Cardiac muscle cell (in vitro differentiated cells and primary cell): ENCODE measurements at places on chromosomes 13 and 19. TPM values are rescaled to one million over a fixed set of nuclear protein-coding genes. Genes with fewer than 3 reads are reported as not detected.
A peak's percentile ranks its signal among the peaks of the same experiment; 100 is the strongest.

GRCh38 chr19:40633207-40633606 is 32.0 kb downstream of the LTBP4 start:
- H3K27me3 ChIP-seq: peaks cover 7% of the 10 kb centered on the region
- H3K36me3 ChIP-seq: peaks cover 3% of the 10 kb centered on the region
- H3K27ac ChIP-seq: no peak overlapping the region
- H3K4me1 ChIP-seq: no peaks in the 10 kb centered on the region
- H3K4me3 ChIP-seq: no peak overlapping the region
- DNase-seq: no peak

DNA sequence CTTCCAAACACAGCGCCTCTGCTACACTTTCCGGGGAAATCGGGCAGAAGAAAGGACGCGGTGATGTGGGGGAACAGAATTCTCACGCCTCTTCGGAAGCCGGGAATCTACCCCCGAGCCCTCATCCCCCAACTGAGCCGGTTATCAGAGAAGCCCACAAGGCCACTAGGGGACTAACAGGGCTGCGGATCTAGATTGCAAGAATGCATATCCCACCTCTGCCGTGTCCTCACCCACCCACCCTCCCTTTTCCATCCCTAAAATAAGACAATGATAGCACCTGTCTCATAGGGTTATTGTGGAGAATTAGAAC is 1.1 kb downstream of the IGFLR1 start:
- H3K36me3 ChIP-seq: peaks cover 11% of the 10 kb centered on the region
- no peak for DNase-seq
- H3K4me1 ChIP-seq: peaks cover 3% of the 10 kb centered on the region
- H3K4me3 ChIP-seq: peak overlapping the region; percentile 45

GRCh38 chr19:34560229-34560628 is 78.7 kb downstream of the WTIP start:
- H3K4me1 ChIP-seq: no peaks in the 10 kb centered on the region
- H3K27me3 ChIP-seq: no peaks in the 10 kb centered on the region
- no peak overlapping the region for H3K27ac ChIP-seq
- no peak for DNase-seq
- H3K4me3 ChIP-seq: no peak overlapping the region
- H3K36me3 ChIP-seq: no peaks in the 10 kb centered on the region

DNA sequence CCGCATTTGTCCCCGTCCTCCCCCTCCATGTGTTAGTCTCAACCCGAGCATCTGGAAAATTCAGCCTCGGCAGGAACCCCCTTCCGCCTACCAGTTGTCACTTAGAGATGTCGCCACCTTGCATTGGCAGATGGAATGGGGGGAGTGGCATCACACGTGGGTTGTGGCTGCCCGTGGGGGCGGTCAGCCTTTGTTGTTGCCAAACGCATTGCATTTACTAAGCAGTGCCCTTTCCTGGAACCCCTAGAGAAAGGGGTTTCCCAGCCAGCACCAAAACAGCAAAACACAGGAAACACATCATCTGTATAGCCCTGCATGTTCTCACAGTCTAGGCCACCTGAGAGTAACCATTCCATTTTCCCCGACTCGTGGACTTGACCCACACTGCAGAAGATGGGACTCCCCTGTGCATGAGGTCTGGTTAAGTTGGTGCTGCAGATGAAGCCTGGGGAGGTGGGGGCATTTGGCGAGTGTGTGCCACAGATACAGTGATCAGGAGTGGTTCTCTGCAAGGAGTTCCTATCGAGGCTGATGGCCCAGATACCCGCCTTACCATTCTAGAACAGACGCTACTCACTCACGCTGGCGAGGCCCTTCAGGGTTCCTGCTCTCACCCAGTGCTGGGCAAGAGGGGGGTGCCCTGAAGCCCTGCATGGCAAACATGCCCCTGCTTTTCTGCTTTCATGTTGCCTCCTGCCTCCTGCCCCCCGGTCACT is 38.3 kb downstream of the TMED1 start:
- no peaks in the 10 kb centered on the region for H3K27me3 ChIP-seq
- no peak overlapping the region for H3K27ac ChIP-seq

- DNase-seq: no peak
- H3K27ac ChIP-seq: no peak overlapping the region
- no peaks in the 10 kb centered on the region for H3K4me1 ChIP-seq
- H3K27me3 ChIP-seq: no peaks in the 10 kb centered on the region
These were observed 112.5 kb upstream of the KL start for GRCh38 chr13:32903720-32904119.

DNA sequence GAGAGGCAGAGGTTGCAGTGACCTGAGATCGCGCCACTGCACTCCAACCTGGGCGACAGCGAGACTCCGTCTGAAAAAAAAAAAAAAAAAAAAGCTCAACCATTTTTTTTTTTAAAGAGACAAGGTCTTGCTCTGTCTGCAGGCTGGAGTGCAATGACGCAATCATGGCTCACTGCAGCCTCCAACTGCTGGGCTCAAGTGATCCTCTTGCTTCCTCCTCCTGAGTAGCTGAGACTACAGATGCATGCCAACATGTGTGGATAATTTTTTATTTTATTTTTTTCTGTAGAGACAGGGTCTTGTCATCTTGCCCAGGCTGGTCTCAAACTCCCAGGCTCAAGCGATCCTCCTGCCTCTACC is 10.3 kb downstream of the EHD2 start:
- H3K36me3 ChIP-seq: no peaks in the 10 kb centered on the region
- H3K4me3 ChIP-seq: no peak overlapping the region
- H3K4me1 ChIP-seq: no peaks in the 10 kb centered on the region
- H3K27ac ChIP-seq: no peak overlapping the region
- H3K27me3 ChIP-seq: no peaks in the 10 kb centered on the region
- DNase-seq: no peak

DNA sequence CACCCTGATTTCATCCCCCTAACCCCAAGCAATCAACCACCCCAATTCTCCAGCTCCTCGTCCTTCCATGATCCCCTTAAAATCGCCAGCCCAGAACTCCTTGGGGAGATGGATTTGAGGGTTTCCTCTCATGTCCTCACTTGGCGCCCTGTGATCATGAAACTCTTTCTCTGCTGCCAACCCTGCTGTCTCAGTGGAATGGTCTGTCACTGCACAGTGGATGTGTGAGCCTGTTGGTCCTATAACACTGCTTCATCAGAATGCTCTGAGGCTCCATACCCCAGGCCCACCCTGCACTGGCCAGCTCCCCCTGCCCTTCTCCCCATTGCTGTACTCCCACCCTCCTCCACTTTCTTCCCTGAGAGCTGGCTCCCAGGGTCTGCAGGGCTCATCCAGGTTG is 12.6 kb upstream of the ZNF792 start:
- H3K4me1 ChIP-seq: no peaks in the 10 kb centered on the region
- no peak for DNase-seq
- H3K36me3 ChIP-seq: no peaks in the 10 kb centered on the region
- no peaks in the 10 kb centered on the region for H3K27me3 ChIP-seq
- no peak overlapping the region for H3K4me3 ChIP-seq
- H3K27ac ChIP-seq: no peak overlapping the region

DNA sequence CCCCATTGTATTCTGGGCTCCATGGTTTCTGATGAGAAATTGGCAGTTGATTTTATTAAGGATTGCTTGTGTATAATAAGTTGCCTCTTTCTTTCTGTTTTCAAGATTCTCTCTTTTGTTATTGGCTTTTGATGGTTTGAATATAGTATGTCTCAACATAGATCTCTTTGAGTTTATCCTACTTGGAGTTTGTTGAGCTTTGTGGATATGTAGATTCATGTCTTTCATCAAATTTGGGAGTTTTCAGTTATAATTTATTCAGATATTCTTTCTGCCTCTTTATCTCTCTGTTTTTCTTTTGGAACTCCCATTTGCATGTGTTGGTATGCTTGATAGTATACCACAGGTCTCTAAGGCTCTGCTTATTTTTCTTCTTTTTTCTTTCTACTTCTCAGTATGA is 296.6 kb downstream of the ATP8A2 start:
- no peak for DNase-seq
- no peak overlapping the region for H3K27ac ChIP-seq
- H3K36me3 ChIP-seq: no peaks in the 10 kb centered on the region
- H3K27me3 ChIP-seq: no peaks in the 10 kb centered on the region
- no peaks in the 10 kb centered on the region for H3K4me1 ChIP-seq

DNA sequence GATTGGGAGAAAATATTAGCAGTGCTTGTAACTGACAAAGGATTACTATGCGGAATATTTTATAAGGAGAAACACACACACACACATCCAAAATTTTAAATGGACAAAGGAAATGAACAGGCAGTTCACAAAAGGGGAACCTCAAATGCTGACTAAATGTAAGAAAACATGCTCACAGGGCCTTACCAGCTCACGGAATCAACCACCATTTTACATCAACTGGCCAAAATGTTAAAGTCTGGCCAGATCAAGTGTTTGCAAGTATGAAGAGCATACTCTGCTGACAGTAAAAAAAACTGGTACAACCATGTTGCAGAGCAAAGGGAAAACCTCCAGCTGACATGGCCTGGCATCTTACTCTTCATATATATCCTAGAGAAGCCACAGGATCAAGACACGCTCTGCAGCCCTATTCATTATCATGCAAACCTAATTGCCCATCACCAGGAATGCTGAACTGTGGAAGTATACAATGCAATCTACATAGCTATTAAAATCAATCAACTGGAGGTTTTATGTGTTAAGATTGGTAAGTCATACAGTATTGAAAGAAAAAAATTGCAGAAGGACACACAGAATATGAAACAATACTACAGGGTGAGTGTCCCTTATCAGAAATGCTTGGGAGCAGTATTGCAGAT is 124.4 kb downstream of the RNF17 start:
- no peaks in the 10 kb centered on the region for H3K36me3 ChIP-seq
- no peaks in the 10 kb centered on the region for H3K4me1 ChIP-seq
- H3K27ac ChIP-seq: no peak overlapping the region
- no peak overlapping the region for H3K4me3 ChIP-seq

GRCh38 chr19:17967257-17968051 is 547 bp downstream of the KCNN1 start:
- H3K27ac ChIP-seq: no peak overlapping the region
- H3K36me3 ChIP-seq: no peaks in the 10 kb centered on the region
- H3K4me3 ChIP-seq: peak overlapping the region; percentile 26
- H3K4me1 ChIP-seq: peaks cover 4% of the 10 kb centered on the region

DNA sequence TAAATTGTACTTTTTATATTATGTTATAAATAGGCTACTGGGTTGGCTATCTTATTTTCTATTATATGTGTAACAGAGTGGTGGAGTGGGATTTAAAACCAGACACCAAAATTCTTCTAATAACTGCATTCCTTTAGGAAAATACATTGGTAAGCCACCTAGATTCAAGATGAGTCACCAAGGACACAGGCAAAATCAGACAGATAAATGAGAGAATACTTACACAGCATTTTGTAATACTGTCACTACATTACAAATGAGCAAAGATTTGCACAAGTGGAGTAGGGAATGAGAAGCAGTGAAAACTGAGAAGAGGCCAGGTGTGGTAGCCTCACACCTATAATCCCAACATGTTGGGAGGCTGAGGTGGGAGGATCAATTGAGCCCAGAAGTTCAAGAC is 6.2 kb upstream of the SPART start:
- H3K36me3 ChIP-seq: no peaks in the 10 kb centered on the region
- no peak for DNase-seq
- no peak overlapping the region for H3K4me3 ChIP-seq
- H3K27ac ChIP-seq: no peak overlapping the region

DNA sequence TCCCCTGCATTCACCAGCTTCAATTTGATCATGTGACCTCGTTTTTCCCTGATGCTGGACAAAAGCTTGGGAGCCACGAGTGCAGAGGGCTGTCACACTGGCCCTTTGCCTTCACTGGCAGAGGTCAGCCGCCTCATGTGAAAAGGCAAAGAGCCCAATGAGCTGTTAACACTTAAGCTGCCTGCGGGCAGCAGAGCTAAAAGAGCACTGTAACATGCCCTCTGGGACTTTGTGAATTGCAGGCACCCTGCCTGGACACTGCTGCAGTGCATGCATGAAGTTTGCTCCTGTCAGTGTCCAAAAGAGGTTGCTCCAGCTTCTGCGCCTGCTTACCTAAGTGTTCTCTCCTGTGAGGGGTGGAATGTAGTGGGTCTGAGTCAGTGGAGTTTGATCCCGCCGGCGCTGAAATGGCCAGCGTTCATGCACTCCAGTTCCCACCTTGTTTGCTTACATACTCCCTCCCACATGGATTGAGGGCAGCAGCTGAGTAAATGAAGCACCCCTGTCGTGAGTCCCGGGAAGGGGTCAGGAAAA is 193.7 kb downstream of the RFC3 start:
- H3K4me3 ChIP-seq: no peak overlapping the region
- no peaks in the 10 kb centered on the region for H3K4me1 ChIP-seq
- no peaks in the 10 kb centered on the region for H3K36me3 ChIP-seq
- H3K27ac ChIP-seq: no peak overlapping the region

DNA sequence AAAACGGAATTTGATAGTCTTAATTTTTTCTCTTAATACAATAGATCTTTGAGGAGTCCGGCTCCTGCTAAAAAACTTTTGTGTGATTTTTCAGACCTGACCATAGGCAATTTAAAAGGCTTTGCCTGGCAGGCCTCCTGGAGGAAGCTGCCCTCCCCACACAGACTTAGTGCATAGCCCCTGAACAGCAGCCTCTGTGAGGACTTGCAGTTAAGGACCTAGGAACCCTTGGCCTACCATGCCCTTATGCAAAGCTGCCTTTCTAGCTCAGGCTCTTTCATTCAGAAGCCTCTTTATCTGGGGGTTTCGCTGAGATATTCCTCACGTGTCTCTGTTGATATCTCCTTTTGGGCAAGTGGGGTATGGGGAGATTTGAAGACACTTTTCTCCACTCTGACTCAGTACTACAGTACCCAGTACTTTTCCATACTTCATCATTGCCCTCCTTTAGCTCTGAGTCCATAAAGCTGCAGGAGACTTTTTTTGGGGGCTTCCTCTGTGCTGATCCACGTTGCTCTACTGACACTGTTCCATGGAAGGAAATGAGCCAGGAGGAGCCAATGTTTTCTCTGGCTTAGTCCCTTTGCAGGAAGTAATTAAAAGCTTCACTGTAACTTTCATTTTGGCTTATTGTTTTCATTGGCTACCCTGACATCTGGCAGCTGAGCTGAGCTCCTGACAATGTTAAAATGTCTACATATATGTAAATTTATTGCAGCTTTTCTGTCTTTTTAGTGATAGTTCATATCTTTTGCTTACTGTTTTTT is 283.1 kb downstream of the TDRD3 start:
- H3K27ac ChIP-seq: no peak overlapping the region
- no peaks in the 10 kb centered on the region for H3K4me1 ChIP-seq
- no peak overlapping the region for H3K4me3 ChIP-seq
- DNase-seq: peak; percentile 12

- no peaks in the 10 kb centered on the region for H3K36me3 ChIP-seq
- peak; percentile 92 for DNase-seq
- no peak within 1 kb of the TSS for H3K27ac ChIP-seq
- peaks cover 53% of the 10 kb centered on the region for H3K27me3 ChIP-seq
- peaks cover 5% of the 10 kb centered on the region for H3K4me1 ChIP-seq
These were observed at the start of gene FGF9 for GRCh38 chr13:21670883-21671619. Gene FGF9 (plus strand): TSS chr13:21671073. CDS start chr13:21671913, 840 bp downstream.

- no peaks in the 10 kb centered on the region for H3K36me3 ChIP-seq
- no peak for DNase-seq
- no peak overlapping the region for H3K27ac ChIP-seq
- H3K4me1 ChIP-seq: peaks cover 52% of the 10 kb centered on the region
These were observed 5.6 kb downstream of the KLF16 start for GRCh38 chr19:1857648-1858326.

GRCh38 chr13:30841154-30841553 is 64.9 kb upstream of the MEDAG start:
- no peak overlapping the region for H3K4me3 ChIP-seq
- H3K27me3 ChIP-seq: no peaks in the 10 kb centered on the region
- H3K36me3 ChIP-seq: no peaks in the 10 kb centered on the region
- no peak overlapping the region for H3K27ac ChIP-seq
- peaks cover 6% of the 10 kb centered on the region for H3K4me1 ChIP-seq

GRCh38 chr19:6906559-6907060 is 19.2 kb downstream of the ADGRE1 start:
- H3K27ac ChIP-seq: no peak overlapping the region
- H3K4me3 ChIP-seq: no peak overlapping the region
- no peaks in the 10 kb centered on the region for H3K27me3 ChIP-seq
- no peaks in the 10 kb centered on the region for H3K36me3 ChIP-seq

The DLL3 gene
- 8.0 and 11.7 TPM in 2 replicates for total RNA-seq

The SERPINE3 gene
- 0.74 TPM in 1 of 2 replicates, not detected in the other for total RNA-seq

The LMTK3 gene
- 3.0 and 7.4 TPM in 2 replicates for total RNA-seq

The PSG6 gene
- total RNA-seq: not detected in 2 replicates

The YJEFN3 gene
- 10.6 and 12.5 TPM in 2 replicates for total RNA-seq
